Kidney tubule cell (primary cell): ENCODE measurements at places on chromosomes 3 and 15.

DNA sequence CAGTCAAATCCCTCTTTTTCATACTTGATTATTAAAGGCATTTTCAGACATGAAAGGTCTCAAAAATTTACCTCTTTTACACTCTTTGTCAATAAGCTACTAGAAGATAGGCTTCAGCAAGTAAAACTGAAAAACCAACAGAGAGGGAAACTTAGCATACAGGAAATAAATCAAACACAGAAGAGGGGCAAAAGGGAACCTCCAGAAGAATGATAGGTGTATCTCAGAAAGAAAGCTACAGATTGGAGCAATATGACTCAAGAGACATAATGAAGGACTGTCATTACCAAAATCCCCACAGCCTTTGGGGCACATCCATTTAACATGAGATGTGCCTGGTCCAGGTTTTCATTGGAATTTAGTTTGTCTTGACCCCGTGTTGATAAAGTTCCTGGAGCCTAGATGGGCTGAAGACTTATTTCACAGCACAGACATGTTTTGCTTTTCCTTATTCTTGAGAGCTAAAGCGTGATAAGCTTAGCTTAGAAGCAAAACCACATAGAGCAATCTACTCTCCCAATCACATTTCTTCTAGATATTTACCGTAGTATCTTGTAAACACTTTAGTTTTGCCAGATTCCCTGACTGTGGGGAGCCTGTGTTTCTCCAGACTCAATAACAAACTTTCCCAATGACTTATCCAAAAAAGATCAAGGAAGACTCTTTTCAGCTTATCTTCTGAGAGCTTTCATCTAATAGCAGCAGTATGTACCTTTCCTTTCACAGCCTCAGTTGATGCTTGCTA, 11.7 kb downstream of the LRRFIP2 start:
- no peak for DNase-seq

DNA sequence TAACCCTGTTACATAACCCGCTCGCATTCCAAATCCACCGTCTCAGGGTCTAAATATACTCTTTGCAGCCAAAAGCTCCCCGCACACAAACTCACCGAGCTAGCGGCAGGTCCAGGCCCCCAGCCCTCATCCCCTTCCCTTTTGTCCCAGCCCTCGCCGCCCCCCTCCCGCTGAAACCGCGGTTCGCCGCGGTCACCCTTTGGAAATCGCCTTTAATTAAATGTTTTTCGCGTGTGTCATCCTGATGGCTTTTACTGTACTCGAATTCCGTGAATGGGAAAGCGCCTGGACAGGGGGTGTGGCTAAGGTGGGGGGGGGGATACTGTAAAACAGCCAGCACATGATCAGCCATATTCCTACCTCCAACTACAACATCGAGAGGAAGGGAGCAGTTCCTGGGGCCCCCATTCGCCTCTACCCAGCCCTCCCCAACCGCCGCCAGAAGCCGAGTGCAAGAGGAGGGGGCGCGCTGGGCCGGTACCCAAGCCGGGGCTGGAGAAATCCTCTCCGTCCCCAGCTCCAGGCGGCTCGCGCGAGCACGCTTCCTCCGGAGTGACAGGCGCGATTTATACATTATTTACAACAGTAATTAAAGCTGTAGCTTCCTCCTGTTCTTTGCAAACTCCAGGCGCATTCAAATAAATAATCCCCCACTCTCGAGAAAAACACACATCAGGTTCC, 1.7 kb downstream of the RORA start:
- peak; percentile 71 for DNase-seq

DNA sequence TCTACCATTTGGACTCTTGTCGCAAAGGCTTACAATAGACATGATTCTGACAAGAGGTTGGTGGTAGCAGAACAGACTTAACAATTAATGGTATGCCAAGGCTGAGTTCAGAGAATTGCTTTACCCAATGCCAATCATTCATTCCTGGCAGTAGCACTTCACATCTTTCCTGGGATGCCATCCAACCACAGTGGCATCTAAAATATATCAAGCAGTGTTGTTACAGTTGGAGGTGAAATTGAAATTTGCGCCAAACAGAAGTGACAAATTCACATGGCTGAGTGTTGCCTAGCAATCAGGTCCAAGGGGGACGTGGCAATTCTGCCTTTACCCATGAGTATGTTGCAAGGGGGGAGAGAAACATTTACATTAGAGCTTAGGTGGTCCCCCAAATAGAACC, 21.0 kb upstream of the DPH6 start:
- DNase-seq: no peak

GRCh38 chr3:43707266-43707665, 16.5 kb downstream of the ABHD5 start:
- peak; percentile 42 for DNase-seq

- DNase-seq: peak; percentile 30
Observed at GRCh38 chr3:186915806-186916796, 14.2 kb upstream of the ST6GAL1 start.

DNA sequence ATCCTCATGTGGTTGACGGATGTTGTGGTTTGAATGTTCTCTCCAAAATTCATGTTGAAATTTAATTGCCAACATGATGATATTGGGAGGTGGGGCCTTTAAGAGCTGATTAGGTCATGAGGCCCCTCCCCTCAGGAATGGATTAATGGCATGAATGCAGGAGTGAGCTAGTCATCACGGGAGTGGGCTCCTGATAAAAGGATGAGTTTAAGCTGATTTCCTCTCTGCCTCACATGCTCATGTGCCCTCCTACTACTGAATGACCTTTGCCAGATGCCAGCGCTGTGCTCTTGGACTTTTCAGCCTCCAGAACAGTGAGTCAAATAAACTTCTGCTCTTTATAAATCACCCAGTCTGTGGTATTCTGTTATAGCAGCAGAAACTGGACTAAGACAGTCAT, 111.2 kb downstream of the MYO5A start:
- DNase-seq: no peak

DNA sequence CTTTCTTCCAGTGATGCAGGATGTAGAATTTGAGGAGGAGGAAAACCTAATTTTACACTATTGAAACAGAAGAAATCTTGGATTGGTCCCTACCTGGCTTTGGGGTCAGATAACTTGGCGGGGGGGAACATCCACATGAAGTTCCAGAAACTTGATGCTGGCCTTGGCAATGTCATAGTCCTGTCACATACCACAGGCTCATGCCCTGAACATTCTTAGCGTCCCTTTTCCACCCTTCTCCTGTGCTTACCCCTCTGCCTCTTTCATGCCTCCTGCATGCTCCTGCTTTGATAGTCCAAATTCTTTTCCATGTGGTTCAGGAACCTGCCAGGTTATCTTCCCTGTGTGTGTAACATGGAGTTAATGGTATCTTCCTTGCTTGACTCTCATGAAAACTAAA, 110.6 kb downstream of the UNC13C start:
- DNase-seq: no peak

DNA sequence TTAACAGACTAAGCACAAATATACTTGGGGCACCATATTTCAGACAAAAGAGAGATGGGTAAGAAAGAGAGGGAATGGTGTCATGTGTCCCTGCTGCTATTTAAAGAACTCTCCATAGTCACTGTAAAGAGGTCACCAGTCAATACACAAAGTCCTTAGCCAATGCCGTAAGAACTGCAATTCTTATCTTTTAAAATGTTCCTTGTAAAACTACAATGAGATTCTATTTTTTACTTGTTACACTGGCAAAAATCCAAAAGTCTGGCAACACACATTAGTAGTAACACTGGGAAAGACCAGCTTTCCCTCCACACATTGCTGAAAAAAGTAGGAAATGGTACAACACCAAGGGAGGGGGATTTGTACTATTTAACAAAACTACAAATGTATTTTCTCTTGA, 189.4 kb downstream of the TBC1D5 start:
- no peak for DNase-seq

DNA sequence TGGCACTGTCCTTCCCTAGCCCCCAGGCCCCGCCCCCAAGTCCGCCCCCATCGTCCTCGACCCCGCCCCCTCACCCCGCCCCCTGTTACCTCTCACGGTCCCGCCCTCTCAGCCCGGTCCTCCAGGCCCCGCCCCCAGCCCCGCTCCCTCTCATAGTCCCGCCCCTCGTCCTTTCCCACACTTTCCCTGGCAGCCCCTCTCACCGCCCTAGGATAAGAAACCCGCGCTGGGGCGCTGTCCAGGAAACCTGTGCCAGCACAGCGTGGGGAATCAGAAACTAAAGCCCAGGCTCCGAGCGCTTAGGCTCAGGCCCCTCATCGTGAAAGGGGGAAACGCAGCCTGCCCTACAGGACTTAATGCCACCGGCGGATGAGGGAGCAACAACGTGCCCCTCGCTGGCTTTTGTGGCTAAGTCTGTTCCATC, 20.9 kb downstream of the TRPM1 start:
- DNase-seq: peak; percentile 26

DNA sequence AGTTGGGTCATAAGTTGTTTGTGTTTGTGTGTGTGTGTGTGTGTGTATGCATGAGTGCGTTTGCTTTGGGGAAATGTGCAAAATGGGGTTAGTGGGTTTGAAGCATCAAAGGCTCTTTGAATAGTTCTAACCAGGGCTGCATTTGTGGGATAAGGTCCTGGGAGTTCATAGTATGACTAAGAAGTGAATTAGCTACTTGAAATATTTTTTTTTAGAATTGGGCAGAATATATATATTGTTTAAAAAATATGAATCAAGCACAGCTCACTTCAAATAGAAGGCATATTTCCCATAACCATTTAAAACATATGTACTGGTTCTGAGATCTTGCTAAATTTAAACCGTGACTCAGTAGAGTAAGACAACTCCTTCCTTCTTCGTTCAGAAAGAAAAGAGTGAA, 43.1 kb downstream of the IGF2BP2 start:
- no peak for DNase-seq

DNA sequence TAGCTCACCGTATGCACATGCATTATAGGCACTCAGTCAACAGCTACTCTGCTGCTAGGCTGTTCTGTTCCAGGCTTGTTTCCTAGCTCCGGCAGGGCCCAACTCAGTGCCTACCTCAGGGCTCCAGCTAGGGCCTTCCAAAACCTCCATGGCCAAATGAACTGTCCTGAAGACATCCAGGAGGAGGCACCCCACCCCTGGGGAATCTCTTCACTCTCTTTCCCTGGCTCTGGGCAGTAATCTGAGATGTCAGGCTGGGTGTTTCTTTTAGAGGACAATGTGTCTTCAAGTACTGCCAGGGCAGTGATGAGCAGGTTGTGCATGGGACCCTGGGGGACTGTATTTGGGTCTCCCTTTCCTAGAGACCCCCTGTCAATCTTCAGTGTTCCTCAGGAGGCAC, 38.3 kb upstream of the TPM1 start:
- no peak for DNase-seq

GRCh38 chr3:110773413-110773954, 298.1 kb upstream of the NECTIN3 start:
- no peak for DNase-seq

- DNase-seq: peak; percentile 15
Observed at GRCh38 chr15:78072080-78072892, 5.2 kb downstream of the TBC1D2B start.

- no peak for DNase-seq
Observed at GRCh38 chr3:81095956-81096355, 665.5 kb downstream of the GBE1 start.

GRCh38 chr3:37793889-37794591, 67.6 kb upstream of the CTDSPL start:
- peak; percentile 51 for DNase-seq

- peak; percentile 26 for DNase-seq
Observed at GRCh38 chr15:98174286-98174685, 213.8 kb downstream of the ARRDC4 start.

GRCh38 chr3:126854666-126855065, 128.2 kb upstream of the PLXNA1 start:
- no peak for DNase-seq

- no peak for DNase-seq
Observed at GRCh38 chr3:65379223-65379622, 659.5 kb downstream of the MAGI1 start.

DNA sequence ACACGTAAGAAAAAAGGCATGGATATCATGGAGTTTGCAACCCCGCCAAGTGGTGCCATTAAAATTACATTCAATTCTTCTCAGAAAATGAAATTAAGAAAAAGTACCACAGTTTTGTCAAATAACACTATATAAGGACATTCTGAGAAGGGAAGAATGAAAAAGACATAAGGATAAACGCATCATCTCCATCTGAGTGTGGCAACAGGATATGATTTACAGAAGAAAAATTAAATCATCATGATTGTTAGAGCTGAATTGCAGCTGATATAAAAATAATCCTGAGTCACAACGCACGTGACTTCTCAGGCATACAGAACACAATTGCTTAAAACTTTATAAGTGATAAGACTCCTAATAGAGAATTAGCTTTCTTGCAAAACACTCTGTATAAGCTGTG, 133.8 kb downstream of the GREM1 start:
- DNase-seq: peak; percentile 41

GRCh38 chr3:149466192-149466591, 8.3 kb upstream of the TM4SF4 start:
- DNase-seq: peak; percentile 83

GRCh38 chr3:12921736-12922135, 80.4 kb upstream of the RPL32 start:
- no peak for DNase-seq

DNA sequence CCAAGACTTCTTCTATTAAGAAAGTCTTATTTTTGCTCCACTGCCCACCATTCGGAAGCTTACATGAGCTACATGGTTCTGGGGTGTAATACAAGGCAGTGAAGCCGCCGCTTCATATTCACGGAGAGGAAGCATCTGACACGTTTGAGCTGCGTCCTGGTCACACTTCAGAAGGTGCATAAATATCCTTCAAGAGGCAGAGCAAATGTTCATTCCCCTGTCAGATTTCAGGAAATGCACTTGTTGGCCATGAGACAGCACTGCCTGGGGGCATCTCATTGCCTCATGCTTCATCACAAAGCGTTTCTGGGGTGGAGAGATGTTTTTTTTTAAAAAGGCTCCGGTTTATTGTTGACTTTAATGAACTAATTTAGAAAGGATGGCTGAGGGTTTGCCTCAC, 119.9 kb downstream of the CADPS start:
- peak; percentile 28 for DNase-seq

DNA sequence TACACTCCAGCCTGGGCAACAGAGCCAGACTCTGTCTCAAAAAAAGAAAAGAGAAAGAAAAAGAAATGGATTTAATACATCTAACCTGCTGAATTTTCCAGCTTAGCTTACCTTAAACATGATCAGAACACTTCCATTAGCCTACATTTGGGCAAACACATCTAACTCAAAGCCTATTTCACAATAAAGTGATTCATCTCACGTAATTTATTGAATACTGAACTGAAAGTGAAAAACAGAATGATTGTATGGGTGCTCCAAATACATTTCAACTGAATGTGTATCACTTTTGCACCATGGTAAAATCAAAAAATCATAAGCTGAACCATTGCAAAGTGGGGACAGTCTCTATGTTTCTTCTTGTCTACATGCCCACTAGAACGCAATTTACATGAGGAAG, 9.0 kb downstream of the PIK3R4 start:
- DNase-seq: no peak
